ENCODE measurements at places on chromosomes 1 and 21.
A peak's percentile ranks its signal among the peaks of the same experiment; 100 is the strongest.

DNA sequence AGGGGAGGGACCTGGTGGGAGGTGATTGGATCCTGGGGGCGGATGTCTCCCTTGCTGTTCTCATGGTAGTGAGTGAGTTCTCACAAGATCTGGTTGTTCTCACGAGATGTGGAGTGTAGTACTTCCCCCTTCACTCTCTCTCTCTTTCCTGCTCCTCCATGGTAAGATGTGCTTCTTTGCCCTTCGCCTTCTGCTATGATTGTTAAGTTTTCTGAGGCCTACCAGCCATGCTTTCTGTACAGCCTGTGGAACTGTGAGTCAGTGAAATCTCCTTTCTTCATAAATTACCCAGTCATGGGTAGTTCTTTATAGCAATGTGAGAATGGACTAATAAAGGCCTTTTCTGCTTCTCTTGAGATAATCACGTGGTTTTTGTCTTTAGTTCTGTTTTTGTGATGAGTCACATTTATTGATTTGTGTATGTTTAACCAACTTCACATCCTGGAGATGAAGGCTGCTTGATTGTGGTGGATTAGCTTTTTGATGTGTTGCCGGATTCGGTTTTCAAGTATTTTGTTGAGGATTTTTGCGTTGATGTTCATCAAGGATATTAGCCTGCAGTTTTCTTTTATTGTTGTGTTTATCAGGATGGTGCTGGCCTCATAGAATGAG, 45.5 kb downstream of the RABGAP1L start:
- no peaks in the 10 kb centered on the region for H3K27me3 ChIP-seq
- H3K4me3 ChIP-seq = no peak overlapping the region
- H3K4me1 ChIP-seq = no peaks in the 10 kb centered on the region
- no peaks in the 10 kb centered on the region for H3K36me3 ChIP-seq
- no peak overlapping the region for H3K27ac ChIP-seq

GRCh38 chr1:101769520-101769919, 227.2 kb downstream of the OLFM3 start:
- H3K27me3 ChIP-seq = no peaks in the 10 kb centered on the region
- no peaks in the 10 kb centered on the region for H3K36me3 ChIP-seq
- H3K4me3 ChIP-seq = no peak overlapping the region
- H3K4me1 ChIP-seq = no peaks in the 10 kb centered on the region
- H3K27ac ChIP-seq = no peak overlapping the region

- H3K4me1 ChIP-seq = no peaks in the 10 kb centered on the region
- peaks cover 27% of the 10 kb centered on the region for H3K36me3 ChIP-seq
- no peak overlapping the region for H3K4me3 ChIP-seq
- no peaks in the 10 kb centered on the region for H3K27me3 ChIP-seq
- no peak for DNase-seq
Measured at GRCh38 chr21:43675871-43676270, 16.5 kb downstream of the RRP1B start.

DNA sequence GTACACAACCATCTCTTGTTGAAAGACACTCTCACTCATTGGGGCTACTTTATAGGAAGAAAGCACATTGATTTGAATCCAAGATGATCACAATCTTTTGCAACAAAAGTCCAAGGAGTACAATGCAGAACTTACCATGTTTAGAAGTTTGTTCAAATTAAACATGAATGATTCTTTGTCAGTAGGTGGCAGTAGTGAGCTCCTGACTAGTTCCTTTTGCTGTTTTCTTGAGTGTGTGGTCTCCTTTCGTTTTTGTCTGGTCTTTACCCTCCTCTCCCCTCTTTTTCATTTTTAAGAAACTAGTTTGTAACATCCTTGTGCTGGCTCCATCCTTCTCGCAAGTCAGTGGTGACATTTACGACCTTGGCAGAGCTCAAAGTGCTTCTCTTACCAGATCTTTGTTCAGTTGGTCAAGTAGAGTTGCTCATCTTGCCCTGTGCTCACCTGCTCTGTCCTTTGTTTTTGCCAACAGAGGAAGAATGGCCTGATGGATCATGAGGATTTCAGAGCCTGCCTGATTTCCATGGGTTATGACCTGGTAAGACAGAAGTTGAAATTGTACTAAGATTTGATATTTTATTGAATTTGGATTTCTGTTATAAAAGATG, 35.7 kb upstream of the MTR start:
- H3K36me3 ChIP-seq = peaks cover 41% of the 10 kb centered on the region
- no peak overlapping the region for H3K27ac ChIP-seq

DNA sequence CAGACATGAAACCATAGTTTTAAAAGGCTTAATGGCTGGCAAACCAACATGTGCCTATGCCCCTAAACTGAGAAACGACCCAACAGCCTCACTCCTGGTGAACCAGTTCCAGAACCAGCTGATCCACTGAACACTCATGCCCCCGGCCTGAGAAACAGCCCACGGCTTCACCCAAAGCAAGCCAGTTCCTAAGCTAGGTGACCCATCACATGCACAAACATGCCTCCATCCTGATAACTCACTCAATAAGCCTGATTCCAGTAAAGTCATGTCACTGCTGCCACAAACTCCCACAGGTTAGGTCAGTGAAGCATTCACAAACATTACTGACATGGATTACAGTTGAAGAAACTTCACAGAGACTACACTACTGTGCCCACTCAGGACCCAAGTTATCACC, 161.6 kb downstream of the USH2A start:
- no peaks in the 10 kb centered on the region for H3K4me1 ChIP-seq
- no peaks in the 10 kb centered on the region for H3K27me3 ChIP-seq
- H3K27ac ChIP-seq = no peak overlapping the region
- no peaks in the 10 kb centered on the region for H3K36me3 ChIP-seq

- H3K4me1 ChIP-seq = no peaks in the 10 kb centered on the region
- H3K4me3 ChIP-seq = no peak overlapping the region
- DNase-seq = no peak
- H3K27me3 ChIP-seq = no peaks in the 10 kb centered on the region
Measured at GRCh38 chr1:25757846-25758185, 42.2 kb upstream of the SELENON start.

DNA sequence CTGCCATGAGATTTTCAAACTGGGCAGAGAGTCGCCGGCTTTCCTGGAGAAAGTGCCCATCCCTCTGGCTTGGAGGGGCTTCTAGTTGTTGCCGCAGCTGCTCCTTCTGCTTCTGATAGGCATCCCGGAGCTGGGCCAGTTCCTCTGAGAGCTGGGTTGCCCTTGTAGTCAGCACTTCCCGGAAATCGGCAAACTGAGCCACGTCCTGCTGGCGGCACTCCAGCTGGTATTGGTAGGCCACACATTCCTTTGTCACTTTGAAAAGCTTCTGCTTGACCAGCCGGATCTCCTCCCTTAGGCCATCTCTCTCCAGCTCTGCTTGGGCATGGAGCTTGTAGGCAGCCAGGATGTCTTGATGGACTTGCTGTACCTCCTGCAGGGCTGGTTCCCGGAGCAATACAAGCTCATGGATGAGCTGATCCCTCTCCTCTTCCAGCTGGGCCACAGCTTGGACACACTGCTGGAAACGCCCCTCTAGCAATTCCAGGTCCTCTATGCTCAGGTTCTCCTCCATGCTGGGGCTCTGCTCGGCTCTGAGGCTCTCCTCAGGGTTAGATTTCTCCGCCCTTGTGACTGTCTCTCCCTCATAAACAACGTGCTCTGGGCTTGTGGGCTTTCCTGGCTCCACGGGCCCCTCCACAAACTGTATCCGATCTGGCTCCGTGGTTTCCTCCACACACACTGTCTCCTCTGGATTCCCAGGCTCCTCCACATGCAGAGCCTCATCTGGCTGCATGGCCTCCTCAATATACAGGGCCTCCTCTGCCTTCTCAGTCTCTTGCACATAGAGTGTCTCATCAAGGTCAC, 7.3 kb downstream of the SYNC start:
- H3K27me3 ChIP-seq = no peaks in the 10 kb centered on the region
- peaks cover 18% of the 10 kb centered on the region for H3K4me1 ChIP-seq

DNA sequence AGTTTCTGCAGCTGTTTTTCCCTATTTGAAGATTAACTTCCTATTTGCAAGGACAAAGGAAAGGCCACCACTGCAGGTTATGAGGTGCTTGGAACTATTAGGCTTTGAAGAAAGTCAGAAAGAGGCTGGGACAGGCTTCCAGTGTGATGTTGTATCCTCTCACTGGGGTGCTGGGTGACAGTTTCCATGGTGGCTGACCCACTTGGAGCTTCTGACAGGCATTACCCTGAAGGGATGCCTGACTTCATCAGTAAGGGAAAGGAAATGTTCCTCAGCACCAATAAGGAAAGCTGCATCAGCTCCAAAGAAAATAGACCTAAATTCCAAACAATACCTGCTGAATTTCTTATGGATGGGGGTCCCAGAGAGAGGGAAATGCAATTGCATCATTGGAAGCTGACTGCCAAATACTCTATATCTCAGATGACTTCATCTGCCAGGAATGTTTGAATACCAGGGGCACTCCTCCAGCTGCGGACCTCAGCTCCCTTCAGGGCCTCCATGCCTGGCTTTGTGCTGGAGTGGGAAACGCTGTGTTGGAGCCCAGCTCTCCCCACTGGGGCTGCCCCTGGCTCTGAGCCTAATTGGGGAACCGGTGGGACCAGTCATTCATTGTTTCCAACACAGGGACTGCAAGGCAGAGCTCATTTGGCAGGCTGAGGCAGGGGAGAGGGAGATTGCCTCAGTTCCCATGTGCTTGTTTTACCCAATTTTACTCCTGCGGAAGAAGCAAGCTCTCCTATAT, 76.6 kb downstream of the RGL1 start:
- DNase-seq = no peak
- peaks cover 31% of the 10 kb centered on the region for H3K4me1 ChIP-seq
- no peaks in the 10 kb centered on the region for H3K36me3 ChIP-seq
- H3K27ac ChIP-seq = peak overlapping the region; percentile 52

GRCh38 chr1:10691740-10692125, 104.7 kb downstream of the CASZ1 start:
- H3K4me3 ChIP-seq = no peak overlapping the region
- H3K36me3 ChIP-seq = no peaks in the 10 kb centered on the region
- peaks cover 72% of the 10 kb centered on the region for H3K4me1 ChIP-seq
- no peaks in the 10 kb centered on the region for H3K27me3 ChIP-seq
- no peak overlapping the region for H3K27ac ChIP-seq
- no peak for DNase-seq

- no peaks in the 10 kb centered on the region for H3K36me3 ChIP-seq
- DNase-seq = no peak
- H3K4me3 ChIP-seq = no peak overlapping the region
- H3K27me3 ChIP-seq = no peaks in the 10 kb centered on the region
- no peak overlapping the region for H3K27ac ChIP-seq
Measured at GRCh38 chr1:200099040-200099439, 71.5 kb downstream of the NR5A2 start.

GRCh38 chr1:47998396-47998990, 1.3 kb upstream of the TRABD2B start:
- H3K36me3 ChIP-seq = no peaks in the 10 kb centered on the region
- H3K4me3 ChIP-seq = no peak overlapping the region
- DNase-seq = no peak
- H3K4me1 ChIP-seq = peaks cover 28% of the 10 kb centered on the region
- H3K27me3 ChIP-seq = no peaks in the 10 kb centered on the region

Data from thoracic aorta (tissue), 2 donors.